ENCODE measurements at places on chromosomes 11 and 22. TPM values are rescaled to one million over a fixed set of nuclear protein-coding genes. Genes with fewer than 3 reads are reported as not detected.

OR52I2 gene
- not detected for total RNA-seq

TSGA10IP gene
- not detected for total RNA-seq

CREB3L1 gene
- 64.1 TPM for total RNA-seq

PATE2 gene
- total RNA-seq: not detected

OR2AG2 gene
- not detected for total RNA-seq

ENDOD1 gene
- total RNA-seq: 11.2 TPM

B4GALNT4 gene
- 0.54 TPM for total RNA-seq

SORL1 gene
- 6.1 TPM for total RNA-seq

CD3D gene
- not detected for total RNA-seq

CCDC73 gene
- total RNA-seq: not detected

UPK3A gene
- 0.54 TPM for total RNA-seq

DNA sequence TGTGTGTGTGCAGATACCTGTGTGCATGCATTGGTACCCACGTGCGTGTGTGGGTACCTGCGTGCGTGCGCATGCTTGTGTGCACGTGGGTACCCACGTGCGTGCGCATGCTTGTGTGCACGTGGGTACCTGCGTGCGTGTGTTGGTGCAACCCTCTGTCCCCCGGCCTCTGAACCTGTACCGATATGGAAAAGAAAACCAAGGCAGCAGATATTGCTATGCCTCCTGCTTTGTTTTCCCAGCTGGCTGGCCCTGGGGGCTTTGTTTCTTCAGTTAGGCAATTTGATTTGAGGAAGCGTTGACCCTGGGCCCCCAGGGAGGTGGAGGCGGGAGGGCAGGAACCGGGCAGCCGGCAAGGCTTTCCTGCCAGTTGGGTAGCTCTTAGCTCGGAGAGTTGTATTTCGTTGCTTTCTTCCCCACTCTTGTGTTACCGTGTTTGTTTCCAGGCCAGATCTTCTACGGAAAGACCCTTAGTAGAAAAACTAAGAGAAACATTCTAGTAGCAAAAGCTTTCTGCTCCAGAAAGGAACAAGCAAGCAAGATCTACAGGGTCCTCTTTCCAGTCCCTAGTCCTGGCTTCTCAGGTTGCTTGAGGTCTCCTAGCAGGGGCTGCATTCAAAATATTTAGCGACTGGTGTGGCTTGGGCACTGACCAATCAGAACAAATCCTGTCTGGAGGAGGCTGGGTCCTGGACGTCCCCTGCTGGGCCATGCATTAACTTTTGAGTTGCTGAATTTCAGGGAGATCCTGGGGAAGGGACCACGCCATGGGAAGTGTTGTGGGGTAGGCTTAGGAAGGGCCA lies 26.3 kb upstream of the SORL1-AS1 start:
- DNase-seq: no peak

DNA sequence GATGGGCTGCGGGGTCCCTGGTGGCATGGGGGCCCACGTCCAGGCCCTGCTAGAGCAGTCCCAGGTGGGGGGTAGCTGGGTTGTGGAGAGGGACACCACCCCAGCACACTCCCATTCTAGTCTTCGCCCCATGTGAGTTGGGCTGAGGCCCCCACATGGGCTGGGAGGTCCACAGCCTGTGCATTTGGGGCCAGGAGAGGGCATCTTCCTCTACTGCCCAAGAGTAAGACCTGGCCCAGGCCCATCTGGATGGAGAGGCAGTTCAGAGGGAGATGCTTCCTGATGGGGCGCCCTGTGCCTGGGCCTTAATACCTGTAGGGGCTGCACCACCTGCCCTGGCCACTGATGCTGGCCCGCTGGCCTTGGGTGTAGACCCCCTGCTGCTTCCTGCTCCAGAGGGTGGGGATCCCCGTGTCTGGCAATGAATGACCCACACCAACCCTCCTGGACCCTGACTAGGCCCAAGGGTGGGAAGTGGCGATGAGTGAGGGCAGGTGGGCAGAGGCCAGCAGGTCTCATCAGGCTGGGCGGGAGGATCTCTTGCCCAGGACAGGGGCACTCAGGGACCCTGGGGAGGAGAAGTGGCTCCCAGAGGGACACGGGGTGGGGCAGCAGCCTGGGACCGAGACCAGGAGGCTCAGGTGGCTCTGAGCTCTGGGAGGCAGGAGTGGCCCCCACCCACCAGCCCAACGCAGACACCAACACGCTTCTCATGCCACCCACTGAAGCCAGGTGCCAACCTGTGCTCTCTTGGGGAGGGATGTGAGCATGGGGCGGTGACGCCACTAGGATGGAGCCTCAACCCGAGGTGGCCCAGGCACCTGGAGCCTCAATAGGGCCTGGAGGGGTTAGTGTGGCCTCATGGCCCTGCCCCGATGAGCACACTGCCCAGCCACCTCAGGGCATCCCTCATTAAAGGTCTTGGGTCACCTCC lies 17.4 kb upstream of the GNB1L start:
- peak; percentile 53 for DNase-seq

DNA sequence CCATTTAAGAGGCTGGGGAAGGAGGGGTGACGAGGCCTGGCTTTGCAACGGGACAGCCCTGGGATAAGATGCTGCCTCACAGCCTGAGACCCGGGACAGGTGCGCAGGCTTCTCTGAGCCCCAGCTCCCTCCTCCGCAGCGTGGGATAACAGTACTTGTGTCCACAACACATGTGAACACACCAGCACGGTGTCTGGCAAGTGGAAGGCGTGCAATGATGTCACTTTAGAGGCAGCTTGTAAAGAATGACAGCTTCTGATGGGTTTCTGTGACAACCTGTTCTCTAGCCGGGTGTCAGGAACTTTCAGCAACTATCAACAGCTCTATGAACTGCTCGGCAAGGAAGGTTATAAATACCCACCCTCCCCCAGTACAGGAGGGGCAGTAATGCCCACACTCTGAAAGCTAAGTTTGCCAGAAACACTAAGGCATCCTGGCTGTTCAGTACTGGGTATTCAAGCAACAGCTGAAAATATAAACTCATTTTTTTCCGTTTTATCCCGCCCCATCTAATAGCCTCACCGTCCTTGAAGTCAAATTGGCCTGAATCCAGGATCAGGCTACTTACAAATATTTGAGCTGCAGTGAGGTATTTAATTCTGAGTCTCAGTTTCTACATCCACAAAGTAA lies 59.7 kb downstream of the MYH9 start:
- no peak for DNase-seq

- no peak for DNase-seq
These were observed 82.3 kb downstream of the XRRA1 start for GRCh38 chr11:74866557-74866956.

DNA sequence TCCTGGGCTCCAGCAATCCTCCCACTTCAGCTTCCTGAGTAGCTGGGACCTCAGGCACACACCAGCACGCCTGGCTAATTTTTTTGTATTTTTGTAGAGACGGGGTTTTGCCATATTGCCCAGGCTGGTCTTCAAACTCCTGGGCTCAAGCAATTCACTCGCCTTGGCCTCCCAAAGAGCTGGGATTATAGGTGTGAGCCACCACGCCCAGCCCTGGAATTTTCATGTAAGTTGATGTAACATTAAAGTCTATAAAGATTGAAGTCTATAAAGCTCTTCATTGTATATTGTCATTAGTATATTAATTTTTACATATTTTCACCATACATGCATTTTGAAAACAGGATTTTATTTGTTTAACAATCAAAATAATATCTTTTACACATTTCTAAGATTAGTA lies 12.5 kb upstream of the DDX17 start:
- no peak for DNase-seq

- no peak for DNase-seq
These were observed 318.6 kb upstream of the PLET1 start for GRCh38 chr11:112579282-112579681.

DNA sequence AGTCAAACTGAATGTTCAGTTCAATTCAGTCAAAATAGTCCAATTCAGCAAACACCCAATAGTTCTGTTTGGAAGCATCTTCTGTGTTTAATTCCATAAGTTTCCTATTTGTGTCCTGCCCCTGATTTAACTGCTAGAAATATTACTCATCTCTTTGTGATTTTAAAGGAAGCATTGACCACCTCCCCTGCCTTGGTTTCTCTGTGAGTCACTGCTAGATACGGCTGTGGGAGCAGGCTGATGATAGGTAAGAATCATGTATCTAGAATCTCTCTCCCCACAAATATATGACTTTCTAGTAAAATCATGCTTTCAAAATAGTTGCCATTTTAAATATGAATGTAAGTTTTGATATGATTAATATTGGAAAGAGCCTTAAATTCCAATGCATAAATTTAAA lies 888.5 kb downstream of the NTM start:
- DNase-seq: no peak

- no peak for DNase-seq
These were observed 24.9 kb upstream of the OSBPL5 start for GRCh38 chr11:3189886-3190583.

GRCh38 chr11:20192151-20192550 lies 31.9 kb upstream of the DBX1 start:
- no peak for DNase-seq

DNA sequence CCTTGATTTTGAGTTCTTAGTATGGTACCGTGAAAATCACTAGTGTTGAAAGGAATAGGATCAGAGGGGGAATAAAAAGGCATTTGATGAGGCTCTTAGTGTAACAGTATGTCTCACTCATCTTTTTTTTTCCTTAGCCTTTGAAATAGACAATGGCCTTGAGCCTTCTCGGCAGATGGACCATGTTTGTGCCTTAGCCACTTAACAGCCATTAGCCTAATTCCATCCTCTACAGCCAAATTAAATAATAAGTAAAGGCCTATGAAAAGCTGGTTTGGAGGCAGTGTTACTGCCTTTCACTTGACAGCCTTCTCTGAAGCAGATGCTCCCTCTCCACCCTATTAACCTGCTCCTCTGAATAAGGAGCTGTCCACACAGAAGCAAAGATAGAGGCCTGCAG lies 580.7 kb downstream of the NTM start:
- DNase-seq: no peak

DNA sequence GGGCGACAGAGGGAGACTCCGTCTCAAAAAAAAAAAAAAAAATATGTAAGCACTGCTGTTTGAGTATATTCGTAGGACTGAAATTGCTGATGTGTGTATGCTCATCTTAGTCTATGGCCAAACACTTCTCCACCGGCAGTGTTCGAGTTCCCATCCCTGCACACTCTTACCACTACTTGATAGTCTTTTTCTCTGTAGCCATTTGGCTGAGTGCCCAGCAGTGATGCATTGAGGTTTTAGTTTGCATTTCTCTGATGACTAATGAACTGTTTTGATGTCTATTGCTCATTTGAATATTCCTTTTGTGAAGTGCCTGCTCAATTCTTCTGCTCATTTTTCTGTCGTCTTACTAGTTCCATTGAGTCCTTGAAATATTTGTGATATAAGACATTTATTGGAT lies 1.9 kb downstream of the TIRAP start:
- DNase-seq: no peak

GRCh38 chr22:25085930-25086901 lies 113.4 kb upstream of the CRYBB3 start:
- no peak for DNase-seq

DNA sequence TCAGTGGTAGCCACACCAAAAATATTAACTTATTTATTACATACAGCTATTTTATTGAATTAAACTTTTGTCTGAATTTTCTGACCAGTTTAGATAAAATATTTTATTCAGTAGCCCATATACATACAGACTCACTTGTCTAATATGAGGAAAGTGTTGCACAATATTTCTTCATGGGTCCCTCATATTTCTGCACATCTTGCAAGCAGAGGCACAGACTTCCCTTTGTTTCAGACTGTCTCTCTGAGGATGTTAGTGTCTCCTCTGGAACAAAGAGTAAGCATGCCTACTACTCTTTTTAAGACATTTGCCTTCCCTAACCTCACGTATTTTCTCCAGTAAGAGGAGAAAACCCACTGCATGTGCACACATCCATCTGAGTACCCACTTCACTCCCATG lies 81.2 kb downstream of the OR5AK2 start:
- DNase-seq: no peak

DNA sequence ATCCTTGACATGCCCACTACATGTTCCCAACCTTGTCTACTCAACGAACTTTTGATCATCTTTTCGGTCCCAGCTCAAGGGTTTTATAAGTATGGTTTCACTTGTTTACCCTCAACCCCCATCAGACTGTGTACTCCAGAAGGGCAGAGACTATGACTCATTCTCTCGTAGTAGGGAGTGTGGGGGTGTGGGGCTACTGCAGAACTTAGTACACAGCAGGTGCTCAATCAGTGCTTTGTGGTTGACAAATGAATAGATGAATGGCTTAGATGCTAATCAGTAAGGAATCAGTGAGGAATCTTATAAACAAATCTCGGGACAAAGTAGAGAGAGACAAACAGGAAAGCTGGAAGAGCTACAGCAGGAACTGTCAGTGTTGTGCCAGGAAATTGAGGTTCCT lies 151.7 kb upstream of the PLET1 start:
- no peak for DNase-seq

- no peak for DNase-seq
These were observed 66.3 kb downstream of the CABIN1 start for GRCh38 chr22:24077416-24077815.

GRCh38 chr11:114134870-114135269 lies 75.4 kb downstream of the ZBTB16 start:
- no peak for DNase-seq

- DNase-seq: peak; percentile 78
These were observed 3.9 kb downstream of the MAML2 start for GRCh38 chr11:96338910-96339705.

DNA sequence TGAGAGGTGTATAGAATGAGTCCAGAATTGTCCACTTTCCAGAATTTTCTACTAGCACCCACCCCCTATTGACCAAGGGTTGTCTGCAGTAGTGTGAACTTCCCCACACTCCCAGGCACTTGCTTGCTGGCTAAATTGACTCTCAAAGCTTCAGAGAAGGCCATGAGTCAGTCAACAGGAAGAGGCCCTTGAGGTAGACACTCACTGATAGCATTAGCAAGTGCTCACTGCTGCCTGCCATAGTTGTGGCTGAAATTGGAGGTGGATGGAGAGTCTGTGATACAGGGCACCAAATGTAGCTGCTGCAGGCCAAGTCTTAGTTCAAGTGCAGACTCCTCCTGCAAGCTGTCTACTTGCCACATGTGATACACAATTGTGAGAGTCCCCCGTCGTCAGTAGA lies 156.8 kb downstream of the SPON1 start:
- no peak for DNase-seq

DNA sequence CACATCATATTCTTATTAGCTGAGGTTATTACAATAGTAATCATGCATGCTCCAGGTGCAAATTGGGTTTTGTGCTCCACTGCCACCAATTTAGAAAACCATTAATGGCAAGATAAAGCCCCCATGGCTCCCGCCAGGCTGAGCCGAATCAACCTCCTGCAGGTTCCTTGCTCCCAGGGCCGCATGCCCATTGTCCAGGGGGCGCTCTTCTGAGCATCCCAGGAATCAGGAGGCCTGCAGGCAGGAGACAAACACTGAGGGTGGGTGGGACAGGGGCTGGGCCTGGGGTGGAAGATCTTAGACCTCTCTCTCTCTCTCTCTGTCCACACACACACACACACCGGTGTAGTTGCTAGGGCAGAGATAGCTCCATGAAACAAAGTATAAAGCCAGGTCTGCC lies 57.4 kb downstream of the BUD13 start:
- no peak for DNase-seq

DNA sequence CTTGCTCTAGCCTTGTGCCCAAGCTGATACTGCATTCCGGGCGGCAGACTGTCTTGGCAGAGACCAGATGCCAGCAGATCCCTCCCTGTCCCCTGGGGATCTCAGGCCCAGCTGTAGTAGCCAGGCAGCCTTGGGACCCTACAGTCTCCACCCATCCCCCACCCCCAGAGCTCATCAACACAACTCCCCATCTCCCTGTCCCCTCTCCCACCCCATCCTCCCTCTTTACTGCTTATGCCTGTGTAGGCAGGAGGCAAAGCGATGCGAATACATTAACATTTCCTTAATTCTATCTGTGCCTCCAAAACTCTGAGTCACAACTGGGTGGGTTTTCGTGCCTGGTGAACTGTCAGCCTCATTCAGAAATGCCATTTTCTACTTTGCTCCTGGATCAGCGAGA lies 547.6 kb downstream of the BUD13 start:
- DNase-seq: no peak
